ENCODE measurements at places on chromosomes 4 and X. TPM values are rescaled to one million over a fixed set of nuclear protein-coding genes. Genes with fewer than 3 reads are reported as not detected.

DNA sequence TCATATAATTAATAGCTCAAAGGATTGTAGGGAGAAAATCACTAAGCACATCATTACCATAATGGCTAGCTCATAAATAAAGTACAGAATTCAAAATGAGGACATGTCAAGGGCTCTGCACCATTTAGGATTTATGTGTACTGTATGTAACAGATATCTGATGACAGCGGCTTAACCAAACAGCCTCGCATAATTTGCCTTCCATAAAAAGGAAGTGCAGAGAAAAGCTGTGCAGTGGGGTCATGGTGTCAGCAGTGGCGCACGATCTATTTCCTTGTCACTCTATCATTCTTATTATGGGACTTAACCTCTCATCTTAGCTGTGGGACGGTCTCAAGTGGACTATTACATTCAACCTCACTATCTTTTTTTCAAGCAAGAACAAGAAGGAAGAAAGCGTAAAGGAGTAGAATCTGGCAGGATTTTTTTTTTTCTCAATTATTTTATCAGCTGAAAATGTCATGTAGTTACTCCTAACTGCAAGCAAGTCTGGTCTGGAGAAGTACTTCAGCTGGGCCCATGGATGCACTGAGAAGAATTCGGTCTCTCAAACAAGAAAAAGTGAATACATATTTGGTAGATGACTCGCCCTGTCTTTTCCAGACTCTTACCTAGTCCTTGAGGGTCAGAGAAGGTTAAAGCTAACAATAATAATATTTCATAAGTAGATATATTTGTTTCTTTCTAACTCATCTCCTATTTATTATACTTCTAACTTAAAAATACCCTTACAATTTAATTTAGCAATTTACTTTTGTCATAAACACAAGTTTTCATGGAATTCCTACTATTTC lies 94.6 kb downstream of the COX18 start:
- no peak for DNase-seq

DNA sequence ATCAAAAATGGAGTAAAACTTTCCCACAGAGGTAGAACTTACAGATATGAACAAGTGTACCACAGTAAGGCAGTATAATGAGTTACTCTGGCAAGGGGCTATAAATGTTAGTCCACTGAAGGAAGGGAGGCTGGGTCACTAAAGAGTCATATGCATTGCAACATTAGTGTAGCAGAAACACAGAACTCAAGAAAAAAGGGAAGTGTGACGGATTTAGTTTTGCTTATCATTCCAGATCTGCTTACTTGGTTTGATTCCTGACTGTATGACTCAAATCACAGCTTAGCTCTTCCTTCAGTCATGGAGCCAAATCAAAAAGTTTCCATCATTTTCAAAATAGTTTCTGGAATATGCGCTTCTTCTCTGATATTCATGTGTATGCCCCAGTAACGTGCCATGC lies 148.7 kb downstream of the FSTL5 start:
- no peak for DNase-seq

DNA sequence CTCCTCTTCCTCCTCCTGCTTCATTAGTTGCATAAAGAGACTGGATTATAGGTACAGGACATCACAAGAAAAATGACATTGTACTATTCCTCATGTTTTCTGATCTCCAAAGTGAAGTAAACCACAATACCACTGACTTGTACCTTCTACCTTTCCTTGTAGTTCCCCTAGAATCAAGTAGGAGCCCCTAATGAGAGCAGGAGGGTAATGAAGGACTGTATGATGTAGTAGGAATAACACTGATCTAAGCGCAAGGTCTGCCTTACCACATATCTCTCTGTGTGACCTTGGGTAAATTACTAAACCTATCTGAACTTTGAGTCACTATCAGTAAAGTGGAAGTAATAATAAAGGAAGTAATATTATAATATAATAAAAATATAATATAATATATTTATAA lies 3.6 kb downstream of the VSIG4 start:
- no peak for DNase-seq

DNA sequence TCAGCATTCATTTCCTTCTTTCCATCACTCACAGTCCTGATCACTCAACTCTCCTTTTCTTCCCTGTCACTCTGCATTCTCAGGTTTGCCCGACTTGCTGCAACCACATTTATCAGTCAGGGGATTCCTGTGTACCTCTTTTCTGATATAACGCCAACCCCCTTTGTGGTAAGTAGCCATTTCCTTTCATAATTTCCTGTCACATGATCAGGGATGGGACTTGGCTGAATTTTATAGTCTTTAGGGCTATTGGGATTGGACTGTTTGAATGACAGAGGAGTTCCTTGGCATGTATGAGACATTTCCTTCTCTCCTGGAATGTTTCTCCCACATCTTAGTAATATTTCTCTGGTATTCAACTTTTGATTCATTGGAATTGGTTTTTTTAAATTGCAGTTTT lies 11.0 kb downstream of the PGM2 start:
- DNase-seq = peak; percentile 89

GRCh38 chr4:118967393-118967792 lies 78.7 kb downstream of the SYNPO2 start:
- DNase-seq = peak; percentile 45

GRCh38 chr4:19675172-19675811 lies 576.4 kb upstream of the SLIT2 start:
- DNase-seq = no peak

GAGE12E gene
- total RNA-seq = not detected

NHSL2 gene
- not detected for total RNA-seq

GPR143 gene
- total RNA-seq = 1.4 TPM

XAGE1A gene
- total RNA-seq = 1.0 TPM

CXCL9 gene
- total RNA-seq = not detected

PDGFRA gene
- 0.10 TPM for total RNA-seq
